ENCODE measurements at places on chromosomes 7 and 10.

DNA sequence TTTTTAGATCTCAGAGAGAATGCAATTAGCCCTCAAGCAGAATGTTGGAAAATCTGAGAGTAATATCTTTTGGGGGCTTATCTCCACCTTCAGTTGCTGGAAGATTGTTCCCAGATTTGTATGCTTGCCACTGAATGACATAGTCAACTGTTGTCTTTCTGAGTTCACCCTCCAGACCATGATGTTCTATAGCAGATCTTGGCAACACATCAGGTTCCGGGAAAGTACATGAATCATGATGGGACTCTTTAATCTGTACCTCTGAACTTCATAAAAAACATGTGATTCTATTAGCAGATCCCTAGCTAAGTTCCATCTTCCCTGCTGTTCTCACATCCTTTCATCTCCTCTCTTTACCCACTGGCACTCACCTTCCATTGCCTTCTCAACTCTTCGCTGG is 68.9 kb downstream of the PLCE1 start:
- DNase-seq, result no peak

GRCh38 chr7:70063927-70064326 is 465.7 kb downstream of the AUTS2 start:
- peak; percentile 12 for DNase-seq

GRCh38 chr10:114613237-114613979 is 44.7 kb downstream of the ABLIM1 start:
- no peak for DNase-seq

DNA sequence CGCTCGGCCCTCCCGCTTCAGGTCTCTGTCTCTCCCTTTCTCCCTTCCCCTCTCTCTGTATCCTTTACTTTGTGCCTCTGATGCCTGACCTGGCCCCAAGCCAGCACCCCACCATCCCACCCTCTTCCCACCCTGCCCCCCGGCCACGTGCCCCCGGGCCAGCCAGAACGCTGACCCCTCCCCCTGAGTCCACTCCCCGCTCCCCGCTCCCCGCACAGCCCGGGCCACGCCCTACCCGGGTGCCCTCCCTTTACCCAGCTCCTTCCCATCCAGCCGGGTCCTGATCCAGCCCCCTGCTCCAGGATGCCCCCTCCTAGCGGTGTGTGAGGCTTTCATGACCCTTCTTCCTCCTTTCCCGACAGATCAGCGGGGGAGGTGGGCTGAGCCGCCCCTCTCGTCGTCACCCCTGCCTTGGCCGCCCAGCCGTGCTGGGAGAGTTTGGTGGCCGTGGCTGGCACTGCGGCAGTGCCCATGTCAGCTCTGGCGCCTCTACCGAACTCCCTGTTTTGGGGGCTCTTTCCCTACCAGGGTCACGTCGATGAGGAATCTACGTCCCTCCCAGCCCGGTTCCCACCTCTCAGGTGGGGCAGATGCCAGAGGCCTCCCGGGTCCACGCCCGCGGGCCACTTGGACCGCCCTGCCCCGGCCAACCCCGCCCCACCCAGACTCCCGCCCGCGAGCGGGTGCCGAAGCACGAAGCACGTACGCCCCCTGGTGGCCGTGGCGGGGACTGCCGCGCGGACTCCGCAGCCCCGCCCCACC is 127.4 kb downstream of the UBE2H start:
- DNase-seq, result peak; percentile 94

DNA sequence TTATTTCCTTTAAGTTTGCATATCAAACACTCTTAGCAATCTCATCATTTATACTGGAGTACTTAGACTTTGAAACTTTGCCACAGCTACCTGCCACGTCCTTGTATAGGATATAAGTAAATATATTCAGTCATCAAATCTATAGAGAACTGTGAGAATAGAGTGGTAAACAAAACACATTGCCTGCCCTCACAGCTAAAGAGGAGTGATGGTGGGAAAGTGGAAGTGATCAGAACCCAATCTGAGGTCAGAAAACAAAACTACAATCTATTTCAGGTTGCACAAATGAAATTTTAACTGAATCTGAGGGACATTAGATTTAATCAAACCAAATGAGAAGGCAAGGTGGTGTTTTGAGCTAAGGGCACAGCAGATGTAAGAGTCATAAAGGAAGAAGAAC is 74.8 kb downstream of the ZEB1 start:
- DNase-seq, result no peak

DNA sequence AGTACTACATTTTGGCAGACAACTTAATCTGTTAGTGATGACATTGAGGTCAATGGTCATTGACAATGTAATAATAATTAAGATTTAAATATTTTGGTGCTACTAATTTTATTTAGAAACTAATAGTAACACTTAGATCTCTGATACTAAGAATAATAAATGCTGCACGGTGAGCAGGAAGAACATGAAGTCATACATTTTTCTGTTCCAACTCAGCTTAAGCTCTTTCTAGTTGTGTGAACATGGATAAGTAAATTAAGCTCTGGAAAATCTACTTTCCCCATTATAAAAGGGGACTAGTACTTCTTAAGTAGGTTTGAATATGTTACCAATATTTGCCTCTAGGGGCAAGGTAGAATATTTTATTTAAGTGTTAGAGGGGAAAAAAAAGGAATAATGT is 65.9 kb upstream of the MEOX2 start:
- DNase-seq, result peak; percentile 33

DNA sequence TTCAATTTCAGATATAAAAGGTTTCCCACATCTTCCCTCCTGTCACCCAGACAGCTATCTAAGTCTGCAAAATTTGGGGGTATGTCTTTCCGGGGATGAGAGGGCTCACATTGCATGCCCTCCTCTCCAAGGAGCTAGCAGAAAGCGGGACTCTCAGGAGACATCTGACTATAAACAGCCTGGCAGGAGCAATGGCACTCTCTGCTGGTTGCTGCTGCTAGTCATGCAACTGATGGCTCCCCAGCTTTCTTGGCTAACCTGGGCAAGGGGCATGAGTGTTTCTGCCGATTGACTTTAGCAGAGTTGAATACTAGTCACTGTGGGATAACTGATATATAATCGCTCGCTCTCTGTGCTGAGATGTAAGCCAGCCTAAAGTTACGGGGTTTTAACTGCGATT is 12.0 kb downstream of the TBX20 start:
- no peak for DNase-seq

DNA sequence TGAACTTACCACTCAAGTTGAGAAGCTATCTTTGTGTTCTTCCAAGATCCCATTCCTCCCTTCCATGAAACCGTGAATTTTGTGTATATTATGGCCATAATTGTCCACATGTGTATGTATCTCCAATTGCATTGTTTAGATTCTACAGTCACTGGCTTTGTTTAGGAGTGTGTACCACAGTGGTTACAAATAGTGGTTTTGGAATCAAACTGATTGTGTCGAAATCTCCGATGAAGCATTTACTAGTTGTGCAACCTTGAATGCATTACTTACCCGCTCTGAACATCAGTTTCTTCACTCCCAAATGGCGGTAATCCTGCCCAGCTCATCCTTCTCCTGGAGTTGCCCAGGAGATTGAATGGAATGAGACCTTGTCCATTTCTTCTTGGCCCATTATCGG is 145.0 kb upstream of the ZNF32 start:
- no peak for DNase-seq

DNA sequence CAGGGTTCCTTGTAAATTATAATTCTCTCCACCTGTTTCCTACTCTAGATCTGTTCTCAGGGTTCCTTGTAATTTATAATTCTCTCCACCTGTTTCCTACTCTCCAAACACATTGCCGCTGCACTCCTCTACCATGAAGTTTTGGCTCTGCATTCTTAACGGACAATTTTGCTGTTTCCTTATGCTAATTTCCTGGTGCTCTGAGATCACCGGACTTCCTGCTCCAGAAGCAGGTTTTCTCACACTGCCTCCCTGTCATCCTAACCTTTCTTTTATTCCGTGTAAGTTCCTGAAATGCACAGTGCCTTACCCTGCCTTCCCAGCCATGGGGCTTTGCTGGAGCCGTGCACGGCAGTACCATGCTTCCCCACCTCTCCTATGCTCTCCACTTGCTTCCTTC is 256.8 kb downstream of the PLXNA4 start:
- DNase-seq, result no peak

GRCh38 chr7:41955893-41956675 is 253.2 kb upstream of the INHBA start:
- DNase-seq, result peak; percentile 99

GRCh38 chr10:79089632-79090031 is 20.9 kb downstream of the ZMIZ1 start:
- no peak for DNase-seq

- DNase-seq, result peak; percentile 89
These were observed at the start of gene ADAMTS14 for GRCh38 chr10:70672165-70673042. Gene ADAMTS14 (plus strand): TSS chr10:70672506. CDS start chr10:70672803, 297 bp downstream.

- no peak for DNase-seq
These were observed 99.4 kb downstream of the EBF3 start for GRCh38 chr10:129864601-129865126.

- DNase-seq, result peak; percentile 50
These were observed 4.6 kb downstream of the VAX1 start for GRCh38 chr10:117133273-117134055.

GRCh38 chr7:74178632-74179031 is 4.5 kb downstream of the EIF4H start:
- DNase-seq, result peak; percentile 69

DNA sequence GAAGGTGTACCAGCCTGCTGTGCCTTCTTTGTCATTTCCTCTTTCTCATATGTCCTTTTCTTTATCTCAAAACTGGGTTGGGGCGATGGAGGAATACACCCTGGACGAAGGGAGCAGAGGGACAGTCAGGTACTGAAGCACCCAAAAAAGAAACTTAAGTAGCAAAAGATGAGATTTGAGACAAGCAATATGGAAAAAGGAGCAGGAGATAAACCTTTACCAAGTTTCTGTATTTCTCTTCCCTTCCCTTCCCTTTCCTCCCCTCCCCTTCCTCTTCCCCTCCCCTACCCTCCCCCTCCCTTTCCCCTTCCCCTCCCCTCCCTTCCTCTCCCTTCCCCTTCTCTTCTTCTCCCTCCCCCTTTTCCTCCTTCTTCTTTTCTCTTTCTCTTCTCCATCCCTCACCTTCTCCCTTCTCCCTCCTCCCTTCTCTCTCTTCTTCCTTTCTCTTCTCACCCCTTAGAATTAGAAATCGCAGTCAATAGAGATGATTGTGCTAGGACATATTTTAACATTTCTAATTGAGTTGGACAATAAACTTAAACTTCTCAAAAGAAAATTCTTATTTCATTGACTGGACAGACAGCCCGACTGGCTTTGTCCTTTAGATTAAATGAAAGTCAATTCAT is 114.7 kb upstream of the PLXDC2 start:
- no peak for DNase-seq

- DNase-seq, result no peak
These were observed 190.0 kb downstream of the FAM107B start for GRCh38 chr10:14584661-14585060.

DNA sequence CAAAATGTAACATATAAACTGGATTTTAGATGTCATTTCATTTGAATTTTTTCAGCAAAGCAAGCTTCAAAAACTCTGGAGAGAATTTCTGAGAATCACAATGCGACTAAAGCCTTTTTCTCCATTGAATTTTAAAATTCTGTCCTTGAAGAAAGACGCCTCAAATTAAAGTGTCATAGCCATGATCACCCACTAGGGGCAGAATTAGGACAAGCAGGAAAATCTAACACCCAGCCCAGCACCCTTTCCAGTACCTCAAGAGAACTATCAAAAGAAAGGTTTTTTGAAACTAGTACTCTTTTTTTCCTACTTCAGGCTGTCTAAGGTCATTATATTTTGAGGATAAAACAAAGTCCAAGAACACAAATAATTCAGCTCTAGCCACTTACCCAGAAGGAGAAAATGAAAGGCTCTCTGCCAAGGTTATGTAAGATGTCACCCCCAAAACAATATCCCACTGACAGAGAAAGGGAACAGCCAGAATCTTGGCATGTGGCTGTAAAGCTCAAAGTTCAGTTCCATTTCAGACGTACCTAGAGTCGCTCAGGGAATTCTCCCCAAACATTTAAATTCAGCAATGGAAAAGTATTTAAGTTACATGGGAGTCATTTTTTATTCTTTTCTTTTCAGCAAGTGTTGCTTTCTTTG is 299.4 kb downstream of the SNX13 start:
- DNase-seq, result peak; percentile 42

GRCh38 chr7:87875151-87876039 is 765 bp downstream of the SLC25A40 start:
- DNase-seq, result no peak

GRCh38 chr10:6195376-6195775 is 7.4 kb upstream of the PFKFB3 start:
- DNase-seq, result peak; percentile 75

GRCh38 chr7:135186841-135187253 is 16.3 kb upstream of the CYREN start:
- DNase-seq, result no peak

GRCh38 chr10:119284679-119285096 is 77.3 kb downstream of the GRK5 start:
- no peak for DNase-seq

DNA sequence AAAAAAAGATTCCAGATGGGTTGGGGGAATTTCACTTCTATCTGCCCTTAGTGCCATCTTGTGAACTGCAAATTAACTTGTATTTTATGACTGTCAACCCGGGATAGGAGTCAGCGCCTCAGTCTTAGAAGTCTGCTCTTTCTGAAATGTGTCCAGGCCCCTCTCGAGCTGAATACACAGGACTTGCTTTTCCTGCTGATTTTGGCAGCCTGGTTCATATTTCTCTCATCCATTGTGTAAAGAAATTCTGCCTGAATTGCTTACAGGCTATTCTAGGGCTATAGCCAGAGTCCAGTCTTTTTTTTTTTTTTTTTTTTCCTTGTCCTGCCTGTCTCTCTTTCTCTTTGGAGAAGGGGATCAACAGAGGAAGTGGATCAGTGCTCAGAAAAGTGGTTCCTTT is 24.6 kb downstream of the GATA3 start:
- DNase-seq, result peak; percentile 38

DNA sequence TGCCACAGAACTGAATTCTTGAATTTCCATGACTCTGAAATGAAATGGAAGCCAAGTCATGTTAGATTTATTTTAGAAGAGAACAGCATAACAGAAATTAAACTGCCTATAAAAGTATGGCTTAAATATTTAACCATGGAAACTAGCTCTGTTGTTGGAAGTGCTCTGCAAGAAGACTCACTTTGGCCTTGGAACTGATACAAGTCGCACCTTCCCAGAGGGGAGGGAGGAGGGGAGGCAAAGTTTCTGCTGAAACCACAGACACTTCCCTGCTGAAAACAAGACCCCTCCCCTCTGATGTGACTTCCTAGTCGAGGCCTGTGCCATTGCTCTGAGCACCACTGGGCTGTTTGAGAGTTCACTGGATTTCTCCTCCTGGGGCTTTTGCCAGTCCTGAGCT is 72.1 kb downstream of the OR13A1 start:
- DNase-seq, result no peak

- peak; percentile 48 for DNase-seq
These were observed 56.1 kb downstream of the HIBADH start for GRCh38 chr7:27606270-27607209.

DNA sequence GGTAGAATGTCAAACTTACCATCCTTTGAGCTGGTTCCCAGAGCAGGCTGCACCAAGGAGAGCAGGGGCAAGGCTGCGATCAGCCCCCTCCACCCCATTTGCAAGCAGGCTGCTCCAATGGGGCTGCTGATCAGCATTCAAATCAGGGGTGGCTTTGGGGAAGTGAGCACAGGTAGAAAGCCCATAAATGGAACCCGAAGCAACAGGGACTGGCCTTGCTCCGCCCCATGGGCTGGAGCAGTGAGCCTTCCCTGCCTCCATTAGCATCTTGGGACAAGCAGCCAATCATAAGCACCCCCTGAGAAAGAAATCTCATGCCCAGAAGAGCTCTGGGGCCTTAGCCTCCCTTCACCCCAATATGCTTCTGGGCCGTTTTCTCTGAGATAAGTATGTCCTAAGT is 4.0 kb upstream of the PKD1L1 start:
- DNase-seq, result no peak

GRCh38 chr7:100132697-100133151 is 6.0 kb downstream of the MBLAC1 start:
- peak; percentile 80 for DNase-seq

- DNase-seq, result no peak
These were observed 29.3 kb upstream of the NCAPG2 start for GRCh38 chr7:158733775-158734494.

All from astrocyte of the hippocampus (primary cell).